Motor neuron (in vitro differentiated cells): ENCODE measurements at places on chromosomes 7 and 10. TPM values are rescaled to one million over a fixed set of nuclear protein-coding genes. Genes with fewer than 3 reads are reported as not detected.
A peak's percentile ranks its signal among the peaks of the same experiment; 100 is the strongest.

DNA sequence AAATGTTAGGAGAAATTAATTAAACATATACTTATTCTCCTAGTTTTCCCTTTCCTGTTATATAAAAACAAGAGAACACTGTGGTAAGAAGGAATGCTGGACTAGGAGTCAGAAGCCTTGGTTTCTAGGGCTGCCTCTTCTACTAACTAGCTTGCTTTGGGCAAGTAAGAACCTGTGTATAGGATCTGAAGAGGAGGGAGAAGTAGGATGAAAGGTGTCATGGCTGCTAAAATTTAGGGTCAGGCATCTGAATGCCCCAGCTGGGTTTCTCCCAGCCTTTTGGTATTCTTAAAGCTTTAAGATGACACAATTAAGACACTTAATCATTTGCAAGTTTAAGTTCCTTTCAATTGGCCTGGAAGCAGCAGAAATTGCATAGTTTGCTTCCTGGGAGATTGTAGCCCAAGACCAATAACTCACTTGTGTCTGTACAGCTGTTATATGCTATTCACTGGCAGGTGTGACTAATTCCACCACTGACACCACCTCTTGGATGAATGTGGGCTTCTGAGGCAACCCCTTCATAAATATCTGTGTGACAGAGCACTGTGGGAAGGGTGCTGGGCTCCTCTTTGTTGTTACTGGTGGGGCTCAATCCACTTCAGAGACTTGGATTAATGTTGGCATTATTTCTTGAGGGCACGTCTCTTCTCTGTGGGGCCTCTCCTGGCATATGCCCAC, 137.2 kb downstream of the LRMDA start:
- ATAC-seq: peak; percentile 98

DNA sequence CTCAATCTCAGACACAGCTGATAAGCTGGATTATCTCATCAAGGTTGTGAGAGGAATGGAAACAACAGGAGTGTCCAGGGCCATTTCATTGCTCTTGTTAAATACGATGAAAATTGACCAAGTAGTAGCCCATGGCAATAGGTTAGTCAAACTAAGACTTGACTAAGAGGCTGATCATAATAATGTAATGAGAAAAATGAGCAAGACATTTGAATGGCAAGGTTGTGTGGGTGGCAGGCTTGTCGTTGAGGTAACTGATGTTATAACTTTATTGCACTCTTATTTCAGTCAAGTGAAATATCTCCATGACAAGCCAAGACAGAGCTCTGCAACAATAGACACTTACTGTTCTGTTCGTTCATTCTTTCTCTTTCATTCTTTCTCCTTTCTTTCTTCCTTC, 532.0 kb downstream of the GATA3 start:
- ATAC-seq: no peak

- ATAC-seq: no peak
These were observed 41.6 kb upstream of the FOXI2 start for GRCh38 chr10:127695431-127695830.

DNA sequence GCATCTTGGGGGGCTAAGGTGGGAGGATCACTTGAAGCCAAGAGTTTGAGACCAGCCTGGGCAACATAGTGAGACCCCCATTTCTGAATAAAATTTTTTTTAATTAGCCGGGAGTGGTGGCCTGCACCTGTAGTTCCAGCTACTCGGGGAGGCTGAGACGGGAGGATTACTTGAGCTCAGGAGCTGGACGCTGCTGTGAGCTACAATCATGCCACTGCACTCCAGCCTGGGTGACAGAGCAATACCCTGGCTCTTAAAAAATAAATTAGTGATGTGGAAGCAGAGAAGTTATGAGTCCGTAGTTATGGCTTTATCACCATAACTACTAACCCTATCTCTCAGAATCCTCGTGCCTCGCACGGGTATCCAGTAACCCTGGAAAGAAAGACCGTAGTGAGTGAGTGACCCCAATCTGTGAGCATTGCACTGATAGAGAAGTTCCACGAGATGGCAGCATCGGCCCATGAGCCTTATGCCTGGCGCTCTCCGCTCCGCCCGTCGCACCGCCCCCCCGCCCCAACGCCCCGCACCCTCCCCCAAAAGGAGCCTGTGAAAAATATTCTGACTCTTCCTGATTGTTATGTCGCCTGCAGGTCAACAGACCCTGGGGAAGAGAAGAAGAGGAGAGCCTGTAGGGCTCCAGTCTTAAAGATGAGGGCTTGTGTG, 4.9 kb upstream of the SLC29A3 start:
- peak; percentile 41 for ATAC-seq

- no peak for ATAC-seq
These were observed 12.6 kb downstream of the CYP26A1 start for GRCh38 chr10:93086289-93086688.

- no peak for ATAC-seq
These were observed 108.3 kb downstream of the MAPK8 start for GRCh38 chr10:48414778-48415177.

DNA sequence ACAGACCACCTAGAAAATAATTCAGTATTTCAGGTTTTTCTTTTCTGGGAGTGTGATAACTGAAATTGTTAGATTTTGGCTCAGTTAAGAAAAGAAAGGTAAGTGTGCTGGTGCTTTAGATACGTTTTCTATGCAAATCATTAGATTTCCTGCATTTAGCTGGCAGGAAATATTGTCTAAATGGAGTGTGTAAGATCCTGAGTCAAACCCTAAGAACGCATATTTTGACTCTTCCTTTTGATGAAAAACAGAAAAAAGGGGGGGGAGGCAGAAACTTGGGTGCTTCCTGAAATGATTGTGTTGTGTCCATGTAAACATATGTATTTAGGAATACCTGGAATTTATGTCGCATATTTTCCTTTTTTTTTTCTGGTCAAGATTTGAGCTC, 1.2 kb downstream of the GRK5 start:
- ATAC-seq: no peak

The CREM gene
- total RNA-seq: 88.7 and 123 TPM in 2 replicates

The CYP3A7 gene
- 1.1 and 1.2 TPM in 2 replicates for total RNA-seq

The MARVELD1 gene
- 12.7 and 17.7 TPM in 2 replicates for total RNA-seq
